ENCODE measurements at places on chromosomes 12 and 14.

DNA sequence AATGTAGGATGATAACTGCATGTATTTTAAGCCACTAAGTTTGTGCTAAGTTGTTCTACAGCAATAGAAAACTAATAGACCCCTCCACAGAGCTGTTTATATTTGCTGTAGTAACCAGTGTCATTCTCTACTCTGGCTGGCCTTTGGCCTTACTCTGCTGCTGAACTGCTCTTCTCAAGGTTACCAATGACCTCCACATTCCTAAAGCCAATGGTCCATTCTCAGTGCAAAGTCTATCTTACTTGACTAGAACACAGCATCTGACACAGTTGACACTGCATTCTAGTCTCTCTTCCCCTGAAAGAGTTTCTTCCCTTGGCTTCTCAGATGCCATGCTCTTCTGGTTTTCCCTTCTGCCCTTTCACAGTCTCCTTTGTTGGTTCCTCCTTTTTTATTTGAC lies 154.8 kb upstream of the CRY1 start:
- DNase-seq = no peak

DNA sequence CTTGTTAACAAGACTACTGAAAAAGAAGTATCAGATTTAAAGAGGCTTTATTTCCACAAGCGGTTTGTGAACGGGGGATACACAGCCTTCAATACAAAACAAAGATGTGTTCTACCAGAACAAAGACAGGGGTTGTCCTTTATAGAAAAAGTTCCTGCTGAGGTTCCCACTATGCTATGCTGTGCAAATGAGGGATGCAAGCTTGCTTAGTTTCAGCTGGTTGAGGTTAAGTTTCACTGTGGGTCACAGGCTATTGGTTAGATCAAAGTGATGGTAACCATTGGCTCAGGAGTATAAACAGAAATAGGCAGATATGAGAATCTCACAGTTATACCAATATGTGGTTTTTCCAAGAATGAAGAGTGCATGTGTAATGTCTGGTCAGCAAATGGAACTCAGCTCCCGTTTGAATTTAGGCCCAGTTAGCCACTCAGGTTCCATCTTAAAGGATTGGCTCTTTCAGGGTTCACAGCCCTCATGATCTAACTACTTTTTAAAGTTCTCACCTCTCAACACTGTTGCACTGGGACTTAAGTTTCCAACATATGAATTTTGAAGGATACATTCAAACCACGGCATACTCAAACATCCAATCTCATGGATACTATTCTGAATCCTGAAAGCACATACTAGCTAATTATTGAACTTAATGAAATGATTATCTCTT lies 215.4 kb upstream of the DCN start:
- no peak for DNase-seq

GRCh38 chr14:102929241-102930137 lies 7.0 kb downstream of the AMN start:
- no peak for DNase-seq

DNA sequence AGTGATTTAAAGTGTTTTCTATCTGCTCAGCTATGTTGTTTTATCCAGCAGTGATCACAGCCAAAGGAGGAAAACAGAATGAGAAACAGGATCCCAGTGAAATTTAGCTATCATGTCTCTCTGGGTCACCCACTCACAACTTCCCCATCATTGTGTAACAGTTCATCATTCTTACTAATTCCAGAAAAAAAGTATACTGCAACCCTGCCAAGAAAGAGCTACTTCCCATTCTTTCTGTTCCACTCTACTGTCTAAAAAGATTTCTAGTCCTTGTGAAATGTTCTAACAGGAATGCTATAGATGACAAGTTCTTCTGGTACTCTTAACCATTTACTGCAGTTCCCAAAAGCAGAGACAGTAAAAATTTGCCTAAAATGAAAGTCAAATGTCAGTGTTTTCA lies 39.2 kb upstream of the CD163 start:
- DNase-seq = no peak

DNA sequence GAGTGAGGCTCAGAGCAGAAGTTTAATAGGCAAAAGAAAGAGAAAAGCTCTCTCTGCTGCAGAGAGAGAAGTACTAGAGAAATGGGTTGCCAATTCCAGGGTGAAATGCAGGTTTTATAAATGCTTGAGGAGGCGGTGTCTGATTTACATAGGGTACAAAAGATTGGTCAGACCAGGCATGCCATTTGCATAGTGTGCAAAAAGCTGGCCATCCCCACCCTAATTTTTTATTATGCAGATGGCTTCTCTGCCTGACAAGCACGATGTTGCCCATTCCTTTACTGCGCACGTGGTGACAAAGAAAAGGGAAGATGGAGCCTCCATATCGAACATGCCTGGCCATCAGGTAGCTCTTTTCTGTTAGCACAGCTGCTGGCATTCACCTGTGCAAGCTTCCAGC lies 209.3 kb upstream of the PPFIA2 start:
- DNase-seq = no peak

DNA sequence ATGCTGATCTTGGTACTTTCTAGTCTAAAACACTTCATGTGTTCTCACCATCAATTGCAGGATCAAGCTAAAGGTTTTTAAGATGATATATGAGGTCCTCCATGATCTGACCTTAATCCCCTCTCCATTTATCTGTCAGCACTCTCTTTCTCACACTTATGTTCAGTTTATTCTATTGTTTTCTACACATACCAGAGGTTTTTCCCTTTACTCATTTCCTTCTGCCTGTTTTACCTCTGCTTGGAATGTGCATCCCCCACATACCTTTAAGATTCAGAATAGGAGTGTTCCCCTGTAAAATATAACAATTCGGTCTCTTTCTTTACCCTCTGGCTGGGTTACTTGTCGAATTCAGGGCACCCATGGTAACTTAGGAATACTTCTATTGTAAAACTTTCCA lies 219.1 kb upstream of the PKP2 start:
- no peak for DNase-seq

GRCh38 chr14:81122326-81122725 lies 98.4 kb downstream of the GTF2A1 start:
- no peak for DNase-seq

DNA sequence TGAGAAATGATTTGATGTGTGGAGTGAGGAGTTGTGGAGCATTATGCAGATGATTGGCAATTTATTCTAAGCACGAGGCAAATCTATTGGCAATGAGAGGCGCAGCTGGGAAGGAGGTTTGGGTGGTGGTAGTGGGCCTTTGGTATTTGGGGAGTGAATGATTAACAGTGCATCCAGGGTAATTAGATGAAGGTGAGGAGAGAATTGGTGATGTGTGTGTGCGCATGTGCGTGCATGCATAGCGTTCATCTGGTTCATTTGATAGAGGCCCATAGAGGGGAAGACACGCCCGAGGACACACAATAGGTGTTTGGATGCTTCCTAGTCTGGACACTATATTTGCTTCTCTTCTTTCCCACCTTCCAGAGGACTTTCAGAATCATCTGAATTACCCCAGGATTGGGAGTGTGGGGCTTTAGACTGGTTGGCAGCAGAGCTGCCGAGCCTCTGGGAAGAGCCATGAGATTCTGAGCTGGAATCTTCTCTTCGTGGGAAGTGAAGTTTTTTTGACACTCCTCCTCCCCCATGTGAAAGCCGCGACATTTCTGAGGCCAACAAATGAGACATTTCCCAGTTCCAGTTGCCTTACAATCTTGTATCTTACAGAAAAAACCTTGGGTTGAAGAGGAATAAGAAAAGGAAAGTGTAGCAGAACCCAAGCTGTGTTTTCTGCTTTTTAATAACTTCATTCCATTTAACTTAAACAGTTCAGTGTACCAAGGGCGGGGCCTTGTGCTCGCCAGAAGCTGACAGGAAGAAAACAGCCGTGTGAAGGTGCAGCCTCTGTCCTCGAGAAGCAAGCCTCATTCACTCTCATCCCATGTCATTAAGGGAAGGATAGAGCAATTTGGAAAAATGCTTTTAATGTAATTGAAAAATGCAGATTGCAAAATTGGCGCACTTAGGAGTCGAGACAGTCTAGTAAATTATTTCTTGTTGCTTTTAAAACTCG lies 65.2 kb downstream of the SLC25A47 start:
- no peak for DNase-seq

GRCh38 chr14:22519877-22520685 lies 68.9 kb downstream of the DAD1 start:
- no peak for DNase-seq

GRCh38 chr14:42174357-42174756 lies 567.7 kb downstream of the LRFN5 start:
- DNase-seq = no peak

DNA sequence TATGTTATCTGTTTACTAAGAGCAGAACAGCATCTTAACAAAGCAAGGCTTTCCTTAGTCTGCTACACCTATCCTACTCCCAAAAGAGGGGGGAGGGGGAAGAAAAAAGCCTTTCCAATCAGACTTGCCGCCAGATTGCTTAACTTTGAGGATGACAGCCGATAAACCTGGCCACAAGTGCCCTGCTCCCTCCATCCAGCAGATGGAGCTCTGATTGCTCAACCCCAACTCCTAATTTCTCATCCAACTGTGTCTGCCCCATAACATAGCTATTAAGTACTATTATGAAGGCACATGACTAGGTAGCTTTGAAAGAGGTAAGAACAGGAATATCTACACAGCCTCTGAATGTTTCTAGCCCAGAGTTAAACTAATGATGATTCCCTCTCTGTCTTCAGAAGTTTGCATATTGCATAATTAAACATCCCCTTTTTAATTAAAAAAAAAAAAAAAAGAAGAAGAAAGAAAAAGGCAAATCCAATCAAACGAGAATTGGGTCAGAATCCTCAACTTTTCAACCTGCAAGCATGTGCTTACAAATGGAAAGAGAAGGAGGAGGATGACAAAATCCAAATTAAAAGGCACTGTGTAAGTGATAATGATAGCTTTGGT lies 247.4 kb downstream of the GALC start:
- no peak for DNase-seq

All from brain (organoid and tissue), 16 donors.